Stimulated activated CD4-positive, alpha-beta T cell treated with anti-CD3 and anti-CD28 coated beads, TNF-alpha, amount 100 ng/mL, for 4 hours (primary cell): ENCODE measurements at places on chromosomes 5 and 9.

DNA sequence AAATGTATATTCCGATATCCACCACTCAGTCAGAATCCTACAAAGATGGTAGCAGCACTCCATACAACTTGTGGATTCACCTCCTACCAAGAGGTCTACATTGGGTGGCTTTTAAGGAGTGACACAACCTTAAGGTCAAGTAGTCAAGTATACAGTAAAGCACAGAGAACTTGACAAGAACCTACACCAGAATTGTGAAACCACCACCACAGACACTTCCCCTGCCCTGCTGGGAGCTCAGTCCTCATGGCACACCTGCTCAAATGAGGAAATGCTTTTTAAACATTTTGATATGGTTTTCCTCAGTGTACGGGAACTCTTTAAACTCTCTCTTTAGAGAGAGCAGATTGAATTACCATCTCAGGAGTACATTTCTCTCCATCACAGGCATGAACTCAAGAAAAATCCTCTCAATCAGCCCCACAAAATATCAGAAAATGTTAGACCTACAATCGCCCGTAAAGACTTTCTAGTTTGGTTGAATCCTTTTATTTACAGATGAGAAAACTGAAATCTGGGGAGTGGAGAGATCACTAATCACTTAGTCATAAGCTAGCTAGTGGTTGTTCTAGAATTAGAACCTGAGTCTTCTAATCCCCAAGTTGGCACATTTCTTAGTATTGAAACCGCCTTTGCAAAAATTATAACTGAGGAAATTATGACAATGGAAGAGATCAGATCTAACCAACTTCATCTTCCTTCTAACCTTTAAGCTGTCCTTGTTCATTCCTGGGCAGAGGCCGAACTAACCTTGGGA, 38.5 kb upstream of the NR4A3 start:
- no peak for DNase-seq

DNA sequence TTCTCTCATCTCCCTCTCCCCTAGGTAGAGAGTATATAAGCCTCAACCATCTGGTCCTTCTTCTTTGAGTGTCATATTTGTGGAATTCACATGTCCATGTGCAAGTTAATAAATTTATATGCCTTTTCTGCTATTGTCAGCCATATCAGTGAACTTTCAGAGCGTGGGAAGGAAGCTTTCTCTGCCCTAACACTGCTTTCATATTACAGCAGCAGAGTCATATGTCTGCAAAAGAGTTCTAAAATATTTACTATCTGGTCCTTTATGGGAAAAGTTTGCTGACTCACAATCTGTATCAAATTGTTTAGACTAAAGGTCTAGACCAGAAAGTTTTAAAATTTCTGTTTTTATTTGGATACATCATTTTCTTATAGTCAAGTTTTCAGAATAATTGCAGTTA, 669.0 kb downstream of the LRRC70 start:
- no peak for DNase-seq

GRCh38 chr5:15676591-15676990, 176.6 kb downstream of the FBXL7 start:
- DNase-seq = no peak

- no peak for DNase-seq
These were observed 42.9 kb upstream of the GALNT10 start for GRCh38 chr5:154147666-154148065.

GRCh38 chr9:30196941-30197340, 2187.5 kb upstream of the ACO1 start:
- no peak for DNase-seq

DNA sequence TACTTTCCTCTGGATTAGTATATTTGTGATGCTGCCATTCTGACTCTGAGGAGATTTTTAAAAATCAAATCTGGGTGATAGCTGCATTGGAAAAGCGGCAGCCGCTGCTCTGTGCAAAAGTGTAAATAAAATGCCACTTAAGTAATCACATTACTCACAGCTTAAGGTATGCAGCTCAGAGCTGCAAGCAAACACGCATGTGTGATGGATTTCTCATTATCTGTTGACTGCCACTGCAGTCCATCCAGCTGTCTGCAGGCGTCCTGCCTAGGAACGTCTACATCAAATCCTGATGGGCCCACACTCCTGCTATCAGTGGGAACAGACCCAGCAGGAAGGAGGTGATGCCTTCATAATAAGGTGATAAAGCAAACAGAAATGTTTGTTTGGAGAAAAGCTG, 216.9 kb downstream of the SPOCK1 start:
- no peak for DNase-seq

GRCh38 chr5:65821966-65822365, 100.0 kb downstream of the NLN start:
- no peak for DNase-seq

GRCh38 chr5:97629276-97629675, 446.2 kb upstream of the RIOK2 start:
- no peak for DNase-seq

- DNase-seq = no peak
These were observed 262.9 kb downstream of the SEMA5A start for GRCh38 chr5:9283021-9283420.

- no peak for DNase-seq
These were observed 111.1 kb downstream of the PAM start for GRCh38 chr5:102866237-102866600.

DNA sequence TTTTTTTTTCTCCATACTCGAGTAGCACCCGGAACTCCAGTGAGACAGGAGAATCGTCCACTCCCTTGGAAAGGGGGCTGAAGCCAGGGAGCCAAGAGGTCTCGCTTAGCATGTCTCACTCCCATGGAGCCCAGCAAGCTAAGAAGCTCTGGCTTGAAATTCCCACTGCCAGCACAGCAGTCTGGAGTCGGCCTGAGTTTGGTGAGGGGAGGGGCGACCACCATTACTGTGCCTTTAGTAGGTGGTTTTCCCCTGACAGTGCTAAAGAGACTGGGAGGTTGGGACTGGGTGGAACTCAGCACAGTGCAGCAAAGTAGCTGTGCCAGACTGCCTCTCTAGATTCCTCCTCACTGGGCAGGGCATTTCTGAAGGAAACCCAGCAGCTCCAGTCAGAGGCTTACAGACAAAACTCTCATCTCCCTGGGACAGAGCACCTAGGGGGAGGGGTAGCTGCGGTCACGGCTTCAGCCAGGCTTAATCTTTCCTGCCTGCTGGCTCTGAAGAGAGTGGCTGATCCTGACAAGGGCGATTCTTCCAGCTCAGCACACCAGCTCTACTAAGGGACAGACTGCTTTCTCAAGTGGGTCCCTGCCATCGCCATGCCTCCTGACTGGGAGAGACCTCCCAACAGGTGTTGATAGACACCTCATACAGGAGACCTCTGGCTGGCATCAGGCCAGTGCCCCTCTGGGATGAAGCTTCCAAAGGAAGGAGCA, 414.5 kb upstream of the ZNF608 start:
- no peak for DNase-seq

DNA sequence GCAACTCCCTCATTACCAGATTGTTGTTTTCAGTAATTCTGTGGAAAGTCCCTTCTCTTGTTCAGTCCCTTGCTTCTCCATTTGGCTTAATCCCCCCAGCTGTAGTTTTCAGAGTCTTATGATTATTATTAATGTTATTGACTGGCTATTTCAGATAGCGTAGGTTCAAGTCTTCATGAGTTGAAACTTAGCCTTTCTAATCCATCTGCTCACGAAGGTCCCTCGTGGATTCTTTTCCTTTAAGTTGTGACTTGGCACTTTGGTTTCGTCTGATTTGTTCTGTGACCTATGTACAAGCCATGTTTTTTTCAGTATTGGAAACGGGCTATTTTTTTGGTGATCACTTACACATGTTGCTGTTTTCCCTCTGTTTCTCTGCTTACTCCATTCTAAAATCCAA, 260.3 kb downstream of the TMEM167A start:
- DNase-seq = no peak

DNA sequence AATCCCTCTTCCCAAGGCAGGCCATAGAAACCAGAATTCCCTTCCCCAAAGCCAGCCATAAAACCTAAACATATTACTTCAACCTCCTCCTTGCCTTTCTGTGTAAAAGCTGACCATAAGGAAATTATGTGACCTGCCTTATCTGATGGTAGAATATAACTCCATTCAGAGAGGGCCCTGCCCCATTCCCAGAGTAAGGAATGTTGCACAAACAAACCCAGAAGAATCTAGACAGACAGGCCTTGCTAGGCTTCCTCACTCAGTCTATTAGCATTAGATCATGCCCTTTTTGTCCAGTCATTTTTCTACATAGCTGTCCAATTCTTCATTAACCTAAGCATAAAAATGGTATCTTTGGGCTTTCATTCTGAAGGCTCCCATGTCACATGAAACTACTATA, 17.8 kb upstream of the IFNB1 start:
- DNase-seq = no peak

GRCh38 chr5:159345336-159345735, 15.0 kb upstream of the IL12B start:
- no peak for DNase-seq

GRCh38 chr5:61304590-61305381, 27.3 kb upstream of the ZSWIM6 start:
- DNase-seq = no peak

GRCh38 chr5:108521011-108521700, 139.3 kb upstream of the FBXL17 start:
- DNase-seq = no peak

GRCh38 chr5:2724831-2725230, 26.6 kb downstream of the IRX2 start:
- no peak for DNase-seq

GRCh38 chr9:134317400-134317789, 8.9 kb upstream of the RXRA start:
- DNase-seq = no peak

GRCh38 chr5:135173662-135174290, 139.7 kb upstream of the PITX1 start:
- no peak for DNase-seq

- DNase-seq = no peak
These were observed 52.1 kb downstream of the TSSK1B start for GRCh38 chr5:113382731-113383130.

- DNase-seq = no peak
These were observed 1046.9 kb upstream of the WWC1 start for GRCh38 chr5:167244583-167244982.

- no peak for DNase-seq
These were observed 272.7 kb upstream of the PANK3 start for GRCh38 chr5:168851902-168852321.

- no peak for DNase-seq
These were observed 122.3 kb upstream of the IL12B start for GRCh38 chr5:159452480-159453167.

DNA sequence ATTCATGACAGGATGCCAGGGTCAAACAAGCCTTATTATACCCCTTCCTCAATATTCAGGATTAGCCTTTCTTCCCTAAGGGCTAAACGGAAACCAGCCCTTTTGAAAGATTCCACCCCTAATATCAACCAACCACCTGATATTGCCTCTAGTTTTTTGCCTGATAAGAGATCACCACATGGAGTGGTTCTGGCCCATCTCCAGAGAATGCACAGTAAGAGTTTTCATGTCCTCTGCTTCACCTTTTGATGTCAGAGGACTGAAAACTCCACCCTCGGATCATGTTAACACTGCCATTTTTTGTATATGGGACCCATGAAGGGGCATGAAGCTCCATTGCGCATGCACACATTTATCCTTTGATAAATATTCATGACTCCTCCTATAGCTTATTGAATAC, 5.8 kb upstream of the LNPEP start:
- DNase-seq = no peak

- DNase-seq = no peak
These were observed 58.8 kb downstream of the MEF2C start for GRCh38 chr5:88824141-88824540.

GRCh38 chr5:11822598-11822997, 81.6 kb downstream of the CTNND2 start:
- DNase-seq = no peak

DNA sequence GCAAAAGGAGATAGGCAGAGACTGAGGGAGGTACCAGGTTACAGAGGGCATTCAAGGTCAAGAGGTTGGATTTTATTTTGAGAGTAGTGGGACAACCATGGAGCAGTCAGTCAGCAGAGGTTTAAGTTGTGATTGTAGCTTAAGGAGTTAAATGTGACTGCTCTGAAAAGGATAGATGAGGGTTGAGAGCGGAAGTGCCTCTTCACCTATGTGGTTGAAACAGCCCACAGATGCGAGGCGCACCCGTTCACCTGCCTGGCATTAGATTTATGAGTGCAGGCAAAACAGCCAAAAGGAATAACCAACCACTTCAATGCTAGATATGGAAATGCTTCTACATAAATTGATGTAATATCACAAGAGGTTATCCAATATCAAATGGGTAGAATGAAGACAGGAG, 8.4 kb downstream of the ZNF474 start:
- DNase-seq = no peak

GRCh38 chr9:126490871-126491567, 122.7 kb upstream of the LMX1B start:
- DNase-seq = no peak

DNA sequence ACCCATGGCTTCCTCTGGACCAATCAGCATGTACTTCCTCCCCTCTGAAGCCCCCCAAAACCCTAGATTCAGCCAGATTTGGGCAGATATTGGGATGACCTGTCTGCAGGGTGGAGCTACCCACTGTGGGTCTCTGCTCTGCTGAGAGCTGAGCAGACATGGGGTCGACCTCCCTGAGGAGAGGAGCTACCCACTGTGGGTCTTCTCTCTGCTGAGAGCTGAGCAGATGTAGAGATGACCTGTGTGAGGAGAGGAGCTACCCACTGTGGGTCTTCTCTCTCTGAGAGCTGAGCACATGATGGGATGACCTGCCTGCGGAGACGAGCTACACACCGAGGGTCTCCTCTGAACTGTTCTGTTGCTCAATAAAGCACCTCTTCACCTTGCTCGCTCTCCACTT, 89.6 kb downstream of the CAVIN4 start:
- DNase-seq = no peak

DNA sequence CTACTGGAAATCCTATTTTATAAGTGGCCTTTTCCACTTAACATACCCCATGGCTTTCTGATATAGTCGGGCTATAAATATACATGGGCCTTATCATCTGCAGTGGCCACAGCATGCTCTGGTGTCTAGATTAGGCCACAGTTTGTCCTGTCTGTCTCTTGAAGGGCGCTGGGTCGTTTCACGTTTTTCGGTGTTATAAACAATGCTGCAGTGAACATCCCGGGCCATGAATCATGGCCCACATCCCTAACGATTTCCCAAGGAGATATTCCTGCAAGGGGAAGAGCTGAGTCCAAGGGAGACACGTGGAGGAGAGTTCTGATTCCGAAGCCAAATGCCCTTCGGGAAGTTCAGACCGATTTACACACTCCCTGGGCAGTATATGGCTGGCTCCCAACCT, 8.4 kb downstream of the PLPP7 start:
- no peak for DNase-seq

- DNase-seq = no peak
These were observed 138.4 kb upstream of the ZNF618 start for GRCh38 chr9:113737517-113738271.

DNA sequence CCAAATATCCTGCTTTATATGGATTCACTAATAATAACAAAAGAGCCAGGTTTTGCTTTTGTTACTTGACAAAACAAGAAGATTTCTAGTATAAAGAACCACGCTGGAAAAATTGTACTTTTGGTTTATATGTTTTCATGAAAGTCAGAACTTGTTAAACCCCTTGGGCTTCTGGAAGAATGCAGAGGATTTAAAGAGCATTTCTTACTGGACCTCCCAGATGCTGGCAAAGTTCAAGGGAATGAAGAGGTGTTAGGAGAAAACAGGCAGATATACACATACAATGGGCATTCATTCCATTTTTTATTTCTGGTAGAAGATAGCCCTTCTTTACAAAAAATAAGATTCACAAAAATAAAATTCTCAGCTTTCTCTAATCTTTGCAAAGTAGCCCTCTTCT, 61.1 kb downstream of the SAXO1 start:
- no peak for DNase-seq

- no peak for DNase-seq
These were observed 537.5 kb upstream of the WWC1 start for GRCh38 chr5:167753725-167754490.
